ENCODE measurements at places on chromosomes 11 and 22.

DNA sequence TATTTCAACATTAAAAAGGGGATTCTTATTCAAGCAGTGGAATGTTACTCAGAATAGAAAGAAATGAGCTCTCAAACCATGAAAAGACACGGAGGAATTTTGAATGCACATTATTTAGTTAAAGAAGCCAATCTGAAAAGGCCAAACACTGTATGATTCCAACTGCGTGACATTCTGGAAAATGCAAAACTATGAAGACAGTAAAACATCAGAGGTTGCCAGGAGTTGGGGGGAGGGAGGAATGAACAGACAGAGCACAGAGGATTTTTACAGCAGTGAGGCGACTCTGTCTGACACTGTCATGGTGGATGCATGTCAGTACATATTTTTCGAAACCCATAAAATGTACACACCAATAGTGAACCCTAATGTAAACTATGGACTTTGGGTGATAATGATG, 22.9 kb upstream of the THY1 start:
- DNase-seq, result no peak

DNA sequence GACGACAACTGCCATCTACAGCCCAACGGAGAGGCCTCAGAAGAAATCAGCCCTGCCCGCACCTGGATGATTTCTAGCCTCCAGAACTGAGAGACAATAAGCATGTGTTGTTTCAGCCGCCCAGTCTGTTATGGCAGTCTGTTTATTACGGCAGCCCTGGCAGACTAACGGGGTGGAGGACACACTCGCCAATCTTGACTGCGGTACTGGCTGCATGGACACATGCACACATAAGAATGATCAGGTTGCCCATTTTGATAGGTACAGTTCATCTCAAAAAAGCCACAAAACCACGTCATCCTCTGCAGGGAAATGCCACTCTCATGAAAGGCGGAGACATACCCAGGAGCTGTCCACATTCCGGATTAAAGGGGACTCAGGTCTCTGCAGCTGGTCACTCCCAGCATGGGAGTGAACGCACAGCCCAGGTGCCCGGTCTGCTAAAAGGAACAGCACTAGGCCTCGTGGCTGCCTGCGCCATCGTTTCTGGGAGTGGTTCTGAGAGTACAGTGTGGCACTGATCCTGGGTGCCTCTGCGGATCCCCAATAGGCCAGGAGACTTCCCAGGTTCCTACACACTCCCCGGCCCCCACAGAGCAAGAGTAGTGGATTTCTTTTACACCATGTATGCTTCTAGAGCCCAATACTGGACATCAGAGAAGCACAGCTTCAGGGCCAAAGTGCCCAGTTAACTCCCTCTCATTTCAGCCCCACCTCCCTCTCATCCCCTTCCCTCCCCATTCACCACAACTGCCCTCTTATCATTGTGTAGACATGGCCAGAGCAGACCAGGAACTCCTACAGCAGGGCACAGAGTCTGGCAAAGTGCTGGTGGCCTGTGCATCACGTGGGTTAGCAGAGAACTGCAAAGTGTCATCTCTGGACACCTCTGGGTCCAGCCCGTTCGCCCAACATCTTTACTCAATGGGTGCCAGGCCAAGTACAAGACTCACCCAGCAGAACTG, 11.7 kb upstream of the COMT start:
- DNase-seq, result no peak

- DNase-seq, result no peak
Measured at GRCh38 chr22:40408718-40409612, 38.6 kb downstream of the SGSM3 start.

- no peak for DNase-seq
Measured at GRCh38 chr11:27735281-27735680, 35.0 kb upstream of the BDNF start.

DNA sequence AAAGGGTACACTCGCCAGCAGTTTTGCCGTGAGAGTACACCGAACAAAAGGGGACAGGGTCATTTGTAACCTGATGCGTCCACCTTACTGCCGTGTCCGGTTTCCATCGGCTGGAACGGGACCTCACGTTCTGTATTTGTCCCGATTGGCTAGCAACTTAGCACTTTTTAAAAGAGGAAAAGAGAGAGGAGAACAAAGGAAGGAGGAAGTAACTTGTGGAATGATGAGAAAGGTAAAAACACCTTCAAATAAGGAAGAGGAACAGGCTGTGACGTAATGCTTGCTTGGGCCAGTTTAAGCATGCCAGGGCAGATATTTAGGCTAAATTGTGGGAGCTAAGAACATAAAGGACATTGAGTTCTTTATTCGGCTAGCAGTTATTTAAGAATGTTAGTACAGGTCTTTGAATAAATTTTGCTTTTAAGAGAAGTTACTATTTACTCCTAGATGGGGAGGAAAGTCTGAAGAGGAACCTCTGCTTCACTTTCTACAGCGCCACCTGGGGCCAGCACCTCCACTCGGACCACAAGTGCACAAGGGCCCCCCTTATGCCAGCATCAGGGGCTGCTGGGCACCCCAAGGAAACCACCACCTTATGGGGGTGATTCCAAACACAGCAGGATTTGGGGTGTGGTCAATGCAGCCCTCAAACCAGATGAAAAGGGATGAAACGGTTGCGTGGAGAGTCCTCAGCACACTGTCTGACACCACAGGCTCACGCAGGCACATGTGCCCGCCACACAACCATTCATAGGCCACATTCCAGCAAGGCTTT, 5.8 kb downstream of the ARSA start:
- no peak for DNase-seq

DNA sequence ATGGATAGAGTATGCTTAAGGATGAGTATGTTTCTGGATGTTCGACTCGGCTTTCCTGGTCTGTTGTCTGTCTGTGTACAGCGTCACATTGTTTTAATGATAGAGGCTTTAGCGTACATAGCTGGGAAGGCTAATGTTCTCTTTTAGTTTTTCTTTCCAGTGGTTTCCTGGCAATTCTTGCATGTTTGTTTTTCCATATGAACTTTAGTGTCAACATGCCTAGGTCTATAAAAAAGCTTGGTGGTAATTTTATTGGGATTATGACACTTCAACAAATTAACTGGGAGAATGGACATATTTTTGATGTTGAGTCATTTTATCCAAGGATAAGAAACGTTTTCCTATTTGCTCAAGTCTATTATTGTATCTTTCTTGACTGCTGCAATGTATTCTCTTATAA, 17.6 kb downstream of the F2 start:
- no peak for DNase-seq

GRCh38 chr11:111413849-111414248, 34.8 kb upstream of the POU2AF1 start:
- DNase-seq, result no peak

- no peak for DNase-seq
Measured at GRCh38 chr11:26743622-26744021, 21.8 kb upstream of the SLC5A12 start.

- no peak for DNase-seq
Measured at GRCh38 chr22:47126344-47126811, 363.9 kb downstream of the TBC1D22A start.

DNA sequence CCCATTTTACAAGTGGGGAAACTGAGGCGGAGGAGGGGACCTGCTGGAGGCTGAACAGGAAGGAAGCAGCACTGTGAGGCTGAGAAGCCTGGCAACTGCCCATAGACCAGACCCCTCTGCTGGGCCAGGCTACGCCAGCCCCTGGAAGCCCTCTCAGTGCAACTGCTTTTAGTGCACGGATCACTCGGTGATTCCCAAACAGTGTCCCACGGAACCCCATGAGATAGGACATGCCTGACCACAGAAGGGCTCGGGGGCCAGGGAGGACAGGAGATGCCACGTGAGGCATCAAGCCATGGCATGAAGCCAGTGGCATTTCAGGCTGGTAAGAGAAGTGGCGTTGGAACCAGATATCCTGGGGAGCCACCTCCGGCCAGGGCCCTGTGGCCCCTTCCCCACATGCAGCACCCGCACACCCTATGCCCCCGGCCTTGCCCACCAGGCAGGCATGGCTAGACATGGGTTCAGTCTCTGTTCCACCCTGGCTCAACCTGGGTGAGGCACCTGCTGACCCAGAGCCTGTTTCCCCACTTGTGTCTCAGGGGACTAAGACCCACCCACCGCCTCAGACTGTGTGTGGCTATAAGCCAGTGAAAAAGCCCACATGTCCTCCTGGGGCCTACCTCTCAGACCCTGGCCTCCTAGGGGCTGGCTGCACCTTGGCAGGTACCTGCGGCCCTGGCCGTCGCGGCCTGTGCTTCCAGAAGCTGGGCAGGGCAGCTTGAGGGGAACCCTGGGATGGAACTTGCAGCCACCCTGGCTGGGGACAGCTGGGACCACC, 84.1 kb downstream of the WNT7B start:
- no peak for DNase-seq

GRCh38 chr11:7567311-7567710, 53.5 kb downstream of the PPFIBP2 start:
- DNase-seq, result no peak

DNA sequence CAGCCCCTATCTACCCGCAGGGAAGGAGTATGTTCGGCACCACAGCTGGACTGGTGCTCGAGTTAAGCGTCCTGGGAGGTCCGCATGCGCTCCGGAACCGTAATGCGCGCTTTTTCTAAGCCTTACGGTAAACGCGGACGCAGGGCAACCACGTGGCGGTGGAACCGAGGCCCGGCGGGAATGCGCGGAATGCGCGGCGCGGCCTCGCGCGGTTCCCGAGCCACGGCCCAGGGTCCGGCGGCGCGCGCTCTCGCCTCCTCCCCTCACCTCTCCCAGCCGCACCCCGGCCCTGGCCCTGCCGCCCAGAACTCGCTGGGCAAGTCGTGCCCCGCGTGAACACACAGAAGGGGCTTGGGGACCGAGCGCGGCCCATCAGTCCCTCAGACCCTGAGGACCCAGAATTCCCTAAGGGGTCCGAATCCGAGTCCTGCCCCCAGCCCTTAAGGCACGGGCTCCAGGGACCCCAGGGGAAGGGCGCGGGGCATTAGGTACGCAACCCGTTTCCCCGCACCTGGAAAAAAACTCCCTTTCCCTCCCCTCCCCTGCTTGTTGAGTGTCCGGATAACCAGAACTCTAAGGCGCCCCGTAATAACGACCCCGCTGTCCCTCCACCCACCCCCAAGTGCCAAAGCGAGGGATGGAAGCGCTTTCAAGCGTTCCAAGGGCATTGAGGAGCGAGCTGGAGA, 4.3 kb upstream of the CCND1 start:
- no peak for DNase-seq
